ENCODE measurements at places on chromosomes 12 and 14.

DNA sequence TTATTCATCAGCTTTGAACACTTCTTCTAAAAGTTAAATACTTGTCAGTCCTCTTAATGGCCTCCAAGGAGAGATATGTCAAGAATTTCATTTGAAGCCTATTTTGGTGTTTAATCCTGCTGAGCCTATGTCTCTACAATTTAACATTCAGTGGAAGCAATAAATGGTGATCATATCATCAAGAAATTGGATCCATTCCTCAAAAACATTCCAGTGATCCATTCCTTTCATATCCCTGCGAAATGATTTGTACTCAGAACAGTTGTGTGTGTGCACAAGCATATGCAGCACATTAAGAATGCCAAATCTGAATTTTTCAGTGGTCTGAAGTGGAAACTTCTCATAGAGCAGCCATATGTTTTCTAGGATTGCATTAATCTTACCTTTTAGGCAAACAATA, 373.7 kb upstream of the SYT1 start:
- DNase-seq = no peak

GRCh38 chr14:22767323-22767589, 768 bp downstream of the OXA1L start:
- no peak for DNase-seq

DNA sequence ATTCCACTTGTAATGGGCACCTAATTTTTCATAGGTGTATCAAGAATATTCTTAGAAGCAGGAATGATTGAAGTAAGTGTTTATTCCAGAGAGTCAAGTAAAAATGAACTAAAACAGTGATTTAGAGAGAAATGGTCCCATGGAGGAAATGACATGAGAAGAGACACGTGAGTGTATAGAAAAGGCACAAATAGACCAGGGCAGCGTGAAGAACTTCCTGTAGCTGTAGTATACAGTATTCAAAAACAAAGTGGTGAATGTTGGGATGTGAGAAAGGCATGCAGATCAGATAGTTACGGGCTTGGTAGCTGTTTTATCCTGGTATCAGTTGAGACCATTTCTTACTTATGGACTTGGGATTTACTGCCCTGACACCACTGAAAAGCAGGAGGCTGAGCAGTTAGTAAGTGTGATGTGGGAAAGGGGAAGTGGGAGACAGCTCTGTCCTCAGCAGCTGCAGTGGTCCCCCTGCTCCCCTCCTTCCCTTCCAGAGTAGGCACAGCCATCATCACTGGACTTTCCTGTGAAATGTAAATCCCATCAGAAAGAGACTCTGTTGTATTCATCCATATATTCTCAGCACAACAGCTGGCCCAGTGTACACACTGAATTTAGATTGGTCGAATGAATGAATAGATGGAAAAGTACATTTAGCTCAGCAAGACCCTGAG, 16.8 kb upstream of the TESPA1 start:
- DNase-seq = no peak

DNA sequence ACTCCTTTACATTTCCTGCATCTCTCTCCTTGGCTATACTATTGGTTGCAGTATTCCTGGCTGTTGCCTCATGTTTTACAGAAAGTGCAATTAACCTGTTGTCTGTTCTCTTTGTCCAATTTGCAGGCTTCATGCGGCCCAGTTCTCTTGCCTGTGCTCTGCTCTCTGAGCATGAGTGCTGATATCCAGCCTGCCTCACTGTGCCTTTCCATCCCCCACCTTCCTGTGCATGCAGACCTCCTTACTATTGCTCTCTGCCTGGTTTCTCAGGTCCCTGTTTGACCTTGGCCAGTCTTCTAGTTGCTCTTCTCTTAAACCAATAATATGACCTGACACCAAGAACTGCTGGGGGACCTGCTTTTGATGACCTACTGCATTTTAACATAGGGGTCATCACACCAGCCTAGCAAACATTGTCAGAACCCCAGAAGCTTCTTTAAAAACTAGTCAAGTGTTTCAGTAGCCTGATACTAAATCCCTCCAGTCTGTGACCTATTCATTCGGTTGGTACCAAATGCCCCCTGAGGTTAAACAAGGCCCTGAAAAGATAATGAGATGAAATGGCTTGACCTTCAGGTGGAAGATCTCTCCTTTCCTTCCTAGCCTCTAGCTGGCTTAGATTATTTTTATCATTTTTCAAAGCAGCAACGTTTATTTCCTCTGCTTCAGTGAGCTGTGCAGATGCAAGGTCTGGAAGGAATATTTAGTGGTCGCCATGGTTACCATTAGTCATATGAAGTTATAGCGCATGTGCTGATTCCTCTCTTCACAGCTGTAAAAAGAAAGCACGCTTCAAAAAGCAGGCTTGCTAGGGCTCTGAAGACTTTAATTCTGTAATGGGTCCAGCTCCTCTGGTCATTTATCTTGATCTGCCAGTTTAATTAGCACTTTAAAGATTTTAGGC, 216.5 kb downstream of the PHLDA1 start:
- no peak for DNase-seq

DNA sequence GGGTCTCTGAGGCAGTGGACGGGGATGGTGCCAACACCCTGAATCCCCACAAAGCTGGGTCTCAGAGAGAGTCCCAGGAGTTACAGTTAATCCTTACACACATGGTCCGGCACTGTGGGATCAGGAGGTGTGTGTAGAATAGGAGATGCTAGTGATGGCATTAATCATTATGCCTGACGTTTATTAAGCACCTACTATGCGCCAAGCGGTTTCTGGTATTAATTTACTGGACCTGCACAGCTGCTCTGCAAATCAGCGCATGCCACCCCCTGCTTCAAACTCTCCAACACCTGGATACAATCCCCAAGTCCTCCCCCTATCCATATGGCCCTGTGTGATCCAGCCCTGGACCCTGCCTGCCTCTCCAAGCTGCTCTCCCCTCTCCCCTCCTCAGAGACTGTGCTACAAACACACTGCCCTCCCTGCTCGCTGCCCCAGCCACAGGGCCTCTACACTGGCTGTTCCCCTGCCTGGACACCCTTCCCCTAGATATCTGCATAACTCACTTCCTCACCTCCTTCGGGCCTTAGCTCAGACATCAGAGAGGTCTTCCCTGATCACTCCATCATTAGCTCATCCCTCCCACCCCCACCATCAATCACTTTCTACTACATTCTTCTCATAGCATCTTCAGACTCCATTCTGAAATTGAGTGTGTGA, 86.0 kb downstream of the RFLNA start:
- no peak for DNase-seq

- DNase-seq = no peak
Measured at GRCh38 chr14:104936361-104937155, 11.9 kb downstream of the PLD4 start.

DNA sequence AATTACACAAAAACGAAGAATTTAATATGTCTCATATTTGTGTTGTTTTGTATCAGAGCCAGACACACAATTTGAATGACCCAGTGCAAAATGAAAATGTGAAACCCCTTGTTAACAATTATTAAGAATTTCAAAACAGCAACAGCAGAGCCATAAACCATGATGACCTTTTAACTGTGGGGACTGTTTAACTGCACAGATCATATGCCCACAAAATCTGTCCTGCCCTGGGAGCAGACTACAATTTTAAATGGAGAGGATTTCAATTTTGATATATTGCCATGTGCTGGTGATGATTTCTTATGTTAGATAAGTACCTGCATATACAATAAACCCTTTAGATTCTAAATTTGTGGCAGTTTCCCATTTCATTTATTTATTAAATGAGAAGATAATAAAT, 455.5 kb upstream of the MGAT4C start:
- no peak for DNase-seq

- DNase-seq = peak; percentile 47
Measured at GRCh38 chr12:27822076-27822712, 42.2 kb upstream of the MANSC4 start.

- DNase-seq = no peak
Measured at GRCh38 chr12:105933671-105934665, 204.8 kb downstream of the NUAK1 start.

DNA sequence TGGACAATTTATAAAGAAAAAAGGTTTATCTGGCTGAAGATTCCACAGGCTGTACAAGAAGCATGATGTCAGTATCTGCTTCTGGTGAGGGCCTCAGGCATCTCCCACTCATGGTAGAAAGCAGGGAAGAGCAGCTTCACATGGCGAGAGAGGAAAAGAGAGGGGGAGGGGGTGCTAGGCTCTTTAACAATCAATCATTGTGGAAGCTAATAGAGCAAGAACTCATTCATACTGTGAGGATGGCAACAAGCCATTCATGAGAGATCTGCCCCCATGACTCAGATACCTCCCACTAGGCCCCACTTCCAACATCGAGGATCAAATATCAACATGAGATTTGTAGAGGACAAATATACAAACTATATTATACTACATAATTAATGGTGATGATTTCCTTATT, 361.9 kb upstream of the FAR2 start:
- no peak for DNase-seq
